ENCODE measurements at places on chromosomes 2 and 18. TPM values are rescaled to one million over a fixed set of nuclear protein-coding genes. Genes with fewer than 3 reads are reported as not detected.

Gene IMPA2
- polyA plus RNA-seq = 35.0 TPM

Gene WDR7
- 2.8 TPM for polyA plus RNA-seq

Gene LRP1B
- not detected for polyA plus RNA-seq

Gene EHBP1
- polyA plus RNA-seq = 13.4 TPM

Gene GAD1
- polyA plus RNA-seq = 0.82 TPM

Gene TCF7L1
- polyA plus RNA-seq = 24.1 TPM

Gene IL36A
- polyA plus RNA-seq = not detected

Gene GREB1
- 0.03 TPM for polyA plus RNA-seq

Gene TRABD2A
- polyA plus RNA-seq = 1.6 TPM

Gene FSIP2
- polyA plus RNA-seq = 0.01 TPM

Gene SP110
- polyA plus RNA-seq = 18.0 TPM

Gene GPR155
- 0.68 TPM for polyA plus RNA-seq

Gene IL36B
- not detected for polyA plus RNA-seq

Gene TMEM247
- polyA plus RNA-seq = not detected

Gene SCN7A
- polyA plus RNA-seq = 0.01 TPM

Gene IL1A
- polyA plus RNA-seq = 156 TPM

Gene KLHL30
- polyA plus RNA-seq = not detected

Gene TUBA3E
- not detected for polyA plus RNA-seq

Gene HOXD1
- polyA plus RNA-seq = 0.04 TPM

Gene KIF5C
- polyA plus RNA-seq = 0.02 TPM

Gene ABCG5
- not detected for polyA plus RNA-seq

Gene PLB1
- 2.2 TPM for polyA plus RNA-seq

Gene DTNA
- polyA plus RNA-seq = 0.19 TPM

Gene PTPRN
- not detected for polyA plus RNA-seq

Gene CXXC1
- polyA plus RNA-seq = 51.8 TPM

Gene BMP10
- not detected for polyA plus RNA-seq

Gene SP100
- polyA plus RNA-seq = 58.1 TPM

Gene SKOR2
- not detected for polyA plus RNA-seq

Gene NPHP1
- 6.0 TPM for polyA plus RNA-seq

Gene GPR35
- polyA plus RNA-seq = 0.03 TPM

Gene HOXD12
- not detected for polyA plus RNA-seq

Gene RUFY4
- polyA plus RNA-seq = not detected

Gene UGT1A10
- 0.35 TPM for polyA plus RNA-seq

Gene NOTO
- polyA plus RNA-seq = not detected

Gene IL1RL2
- polyA plus RNA-seq = 1.0 TPM

Gene ACVR2A
- polyA plus RNA-seq = 3.0 TPM

Gene RAPH1
- 1.5 TPM for polyA plus RNA-seq
